ENCODE measurements at places on chromosomes 11 and 22. TPM values are rescaled to one million over a fixed set of nuclear protein-coding genes. Genes with fewer than 3 reads are reported as not detected.

GRCh38 chr11:41963406-41963805 lies 504.0 kb upstream of the LRRC4C start:
- DNase-seq: no peak

DNA sequence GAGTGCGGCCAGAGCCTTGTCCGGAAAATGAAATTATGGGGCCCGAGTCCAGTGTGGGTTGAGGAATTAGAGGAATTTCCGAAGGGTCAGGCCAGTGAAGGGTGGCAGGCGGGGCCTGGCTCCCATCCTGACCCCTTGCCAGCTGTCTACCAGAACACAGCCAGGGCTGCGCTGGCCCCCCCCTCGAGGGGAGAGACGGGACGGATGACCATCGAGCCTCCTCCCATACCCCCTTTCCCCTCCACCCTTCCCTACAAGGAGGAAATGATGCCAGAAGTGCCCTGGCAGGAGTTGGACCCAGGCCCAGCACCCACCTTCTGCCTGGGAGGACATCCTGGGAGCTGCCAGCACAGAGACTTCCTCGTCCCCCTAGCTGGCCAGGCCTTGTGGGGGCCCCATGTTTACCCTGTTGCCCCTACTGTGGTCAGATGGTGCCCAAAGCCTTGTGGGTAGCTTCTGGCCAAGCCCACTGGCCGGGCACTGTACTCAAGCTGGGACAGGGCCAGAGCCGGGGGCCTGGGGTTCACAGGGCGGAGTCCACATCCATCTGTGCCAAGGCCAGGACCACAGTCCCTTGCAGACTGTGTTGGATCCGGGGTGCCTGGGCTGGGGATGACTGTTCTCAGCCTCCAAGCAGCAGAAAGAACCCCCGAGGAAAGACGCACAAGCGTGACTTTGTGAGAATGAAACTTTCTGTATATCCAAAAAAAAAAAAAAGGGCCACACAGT lies 20.8 kb downstream of the ARVCF start:
- no peak for DNase-seq

DNA sequence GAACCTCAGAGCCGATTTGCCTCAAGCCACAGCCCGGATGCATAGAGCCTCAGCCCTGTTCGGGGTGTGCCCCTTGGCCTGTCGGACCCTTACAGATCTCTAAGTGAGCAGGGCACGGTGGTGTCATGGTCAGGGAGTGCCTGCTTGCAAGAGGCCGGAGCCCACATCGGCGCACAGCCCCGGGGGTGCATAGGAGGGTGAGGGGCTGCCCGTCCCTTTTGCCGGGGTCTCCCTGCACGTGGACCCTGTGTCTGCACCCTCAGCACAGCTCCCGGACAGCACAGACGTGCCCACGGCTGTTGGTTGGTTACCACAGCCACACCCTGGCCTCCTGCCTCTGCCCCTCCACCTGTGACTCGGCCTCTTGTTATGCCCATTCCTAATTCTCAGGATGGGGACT lies 6.5 kb downstream of the RAB36 start:
- DNase-seq: no peak

DNA sequence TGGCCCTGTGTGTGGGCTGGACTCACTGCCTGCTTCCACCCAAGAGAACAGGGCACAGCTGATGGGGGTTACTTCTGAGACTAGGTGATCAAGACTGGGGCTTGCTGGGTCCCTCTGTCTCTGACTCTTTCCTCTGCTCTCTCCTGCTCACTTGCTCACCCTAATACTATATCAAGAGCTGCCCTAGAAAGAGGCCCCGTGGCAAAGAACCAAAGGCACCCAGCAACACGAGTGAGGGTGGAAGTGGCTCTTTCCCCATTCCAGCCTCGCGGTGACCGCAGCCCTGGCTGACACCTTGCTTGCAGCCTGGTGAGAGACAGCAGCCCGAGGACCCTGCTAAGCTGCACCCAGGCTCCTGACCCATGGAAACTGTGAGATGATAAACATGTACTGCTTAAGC lies 20.7 kb upstream of the NFAM1 start:
- DNase-seq: no peak

DNA sequence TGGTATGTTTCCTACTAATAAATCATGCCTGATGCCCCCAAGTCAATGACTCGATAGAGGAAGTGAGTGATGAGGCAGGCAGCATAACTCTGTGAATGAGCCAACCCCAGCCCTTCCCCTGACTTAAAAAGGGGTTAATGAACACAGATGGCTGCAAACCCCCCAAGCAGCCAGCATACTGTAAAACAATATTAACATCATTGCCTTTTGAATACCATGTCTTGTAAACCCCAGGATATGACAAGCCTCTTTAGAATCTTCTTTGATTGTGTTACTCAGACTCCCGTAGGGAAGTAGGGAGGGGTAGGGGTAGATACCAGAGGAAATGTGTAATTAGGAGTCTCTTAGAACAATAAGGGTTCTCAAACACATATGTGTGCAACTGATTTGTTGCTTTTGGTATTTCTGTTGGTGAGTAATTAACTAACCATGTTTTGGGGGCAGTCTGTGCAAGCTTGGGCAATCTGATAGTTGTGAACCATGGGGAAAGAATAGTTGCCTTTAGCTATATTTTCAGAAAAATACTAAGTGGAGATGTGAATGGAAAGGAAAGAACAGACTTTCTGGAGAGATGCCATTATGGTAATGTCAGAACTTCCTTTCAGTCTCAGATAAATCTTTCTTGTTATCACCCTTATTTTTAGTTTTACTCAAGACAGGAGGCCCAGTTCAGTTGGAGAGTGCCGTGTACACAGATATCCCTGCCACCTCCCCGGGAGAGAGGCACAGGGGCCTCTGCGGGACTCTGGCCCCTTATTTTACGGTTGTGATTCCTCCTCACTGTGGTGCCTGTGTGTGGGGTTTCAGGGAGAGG lies 701.8 kb downstream of the NTM start:
- DNase-seq: no peak

- no peak for DNase-seq
These were observed 657 bp downstream of the ELMOD1 start for GRCh38 chr11:107591378-107592230.

- DNase-seq: no peak
These were observed 17.4 kb upstream of the ANO1 start for GRCh38 chr11:70060611-70061293.

DNA sequence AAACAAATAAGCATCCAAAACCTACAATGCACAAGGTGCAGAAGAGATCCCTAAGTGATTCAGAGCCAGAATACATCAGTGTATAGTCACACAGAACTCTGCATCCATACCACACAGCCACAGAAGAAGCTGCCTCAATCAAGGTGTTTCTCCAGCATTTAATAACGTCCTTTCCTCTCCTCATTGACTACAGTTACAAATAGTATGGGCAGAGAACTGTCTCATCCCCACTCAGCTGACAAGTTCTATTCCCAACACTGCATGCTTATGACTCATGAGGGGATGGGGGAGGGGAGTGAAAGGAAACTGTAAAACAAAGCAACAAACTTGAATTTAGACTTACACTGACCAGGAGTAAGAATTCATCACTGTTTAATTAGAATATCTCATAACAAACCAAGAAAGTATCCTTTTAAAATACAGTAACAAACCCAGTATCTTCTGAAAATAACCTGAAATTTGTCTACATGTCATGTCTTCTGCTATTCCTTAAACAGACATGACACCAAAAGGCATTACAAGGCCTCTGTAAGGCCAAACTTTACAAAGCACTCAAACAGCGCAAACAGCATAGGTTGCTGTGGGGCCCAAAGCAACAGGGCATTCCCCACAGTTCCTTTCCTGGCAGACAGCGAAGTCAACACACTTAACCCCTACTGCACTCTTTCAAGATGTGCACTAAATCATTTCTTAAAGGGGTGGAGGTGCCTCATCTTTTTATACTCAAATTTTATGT lies 29.3 kb downstream of the CELF1 start:
- DNase-seq: no peak

- no peak for DNase-seq
These were observed 7.7 kb upstream of the TCF20 start for GRCh38 chr22:42277988-42278776.

FGF4 gene
- not detected for polyA plus RNA-seq

ZNF70 gene
- polyA plus RNA-seq: 9.7 TPM

OR52A1 gene
- 0.03 TPM for polyA plus RNA-seq

BTBD18 gene
- 0.56 TPM for polyA plus RNA-seq

OPCML gene
- polyA plus RNA-seq: 5.3 TPM

KLHL35 gene
- polyA plus RNA-seq: 1.6 TPM

TYR gene
- polyA plus RNA-seq: not detected

TMEM191B gene
- 0.37 TPM for polyA plus RNA-seq

UQCC3 gene
- 6.5 TPM for polyA plus RNA-seq

Data from left lung (tissue), 14 donors.